ENCODE measurements at places on chromosomes 11 and 22. TPM values are rescaled to one million over a fixed set of nuclear protein-coding genes. Genes with fewer than 3 reads are reported as not detected.

- DNase-seq = no peak
These were observed at the start of gene MS4A14 for GRCh38 chr11:60396382-60396781. TSS of gene MS4A14 (plus strand) at chr11:60396459. CDS start at chr11:60396579, 120 bp downstream.

GRCh38 chr22:38657045-38657909, 839 bp downstream of the CBY1 start:
- no peak for DNase-seq

DNA sequence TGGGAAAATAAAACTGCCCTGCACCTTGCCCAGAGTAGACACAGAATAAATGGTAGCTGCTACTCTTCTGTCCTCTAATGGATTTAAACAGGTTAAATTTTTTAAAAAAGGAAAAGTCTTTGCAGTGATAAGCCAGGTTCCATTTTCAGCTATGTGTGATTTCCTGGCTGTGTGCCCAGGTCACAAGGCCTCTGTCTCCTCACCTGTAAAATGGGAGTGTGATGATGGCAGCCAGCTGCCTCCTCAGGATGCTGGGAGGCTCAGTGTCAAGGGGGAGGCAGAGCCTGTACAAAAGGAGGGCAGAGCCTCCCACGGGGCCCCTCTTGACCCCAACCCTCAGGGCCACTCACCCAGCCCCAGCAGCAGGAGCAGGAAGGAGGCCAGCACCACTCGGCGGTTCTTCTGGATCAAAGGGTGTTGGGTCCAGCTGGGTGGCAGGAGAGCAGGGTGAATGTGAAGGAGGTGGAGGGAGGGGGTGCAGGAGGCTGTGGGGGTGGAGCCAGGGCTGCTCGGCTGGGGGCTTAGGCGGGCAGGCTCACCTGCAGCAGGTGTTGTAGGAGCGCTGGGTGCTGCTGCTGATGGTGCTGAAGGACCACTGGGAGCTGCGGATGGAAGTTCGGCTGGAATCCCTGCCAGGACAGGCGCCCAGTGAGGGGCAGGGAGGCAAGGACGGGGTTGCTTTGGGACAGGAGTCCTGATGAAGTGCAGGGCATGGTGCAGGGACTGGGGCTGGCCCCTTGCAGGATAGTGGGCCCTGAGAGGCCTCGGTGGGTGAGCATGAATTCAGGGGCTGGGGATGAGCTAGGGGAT, 1.9 kb downstream of the TMEM134 start:
- DNase-seq = no peak

- DNase-seq = no peak
These were observed 68.7 kb upstream of the NECTIN1 start for GRCh38 chr11:119797736-119798135.

GRCh38 chr11:44014968-44015623, 32.7 kb upstream of the ACCSL start:
- DNase-seq = no peak

DNA sequence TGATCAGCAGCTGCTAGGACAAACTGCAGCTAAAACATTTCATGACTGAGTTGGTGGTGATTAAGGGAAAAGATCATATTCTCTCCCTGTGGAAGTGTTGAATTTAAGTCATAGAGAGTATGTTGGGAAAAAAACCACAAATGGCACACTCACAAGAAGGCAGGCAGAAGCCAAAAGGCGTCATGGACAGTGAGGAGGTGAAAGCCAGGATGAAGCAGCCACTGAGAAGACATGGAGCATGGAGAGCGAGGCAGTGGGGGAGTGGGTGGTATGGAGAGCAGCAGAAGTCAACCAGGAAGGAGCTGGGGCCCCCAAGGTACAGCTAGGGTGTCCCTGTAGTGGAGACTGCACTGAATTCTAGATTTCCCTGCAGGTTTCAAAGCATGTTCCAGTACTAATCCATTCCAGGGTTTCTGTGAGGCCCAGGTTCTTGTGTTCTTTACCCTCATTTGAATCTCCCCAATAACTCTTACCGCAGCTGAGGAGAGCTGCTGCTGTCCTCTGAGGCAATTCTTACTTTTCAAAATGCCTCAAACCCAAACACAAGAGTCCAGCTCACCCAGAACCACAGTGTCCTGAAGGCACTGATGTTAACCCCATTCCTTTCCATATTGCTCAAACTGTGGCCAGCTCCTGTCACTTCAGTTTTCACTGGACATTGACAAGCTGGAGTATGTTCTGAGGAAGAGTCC, 191.8 kb upstream of the E2F8 start:
- DNase-seq = no peak

GRCh38 chr11:75450826-75451821, 18.1 kb upstream of the KLHL35 start:
- DNase-seq = no peak

DNA sequence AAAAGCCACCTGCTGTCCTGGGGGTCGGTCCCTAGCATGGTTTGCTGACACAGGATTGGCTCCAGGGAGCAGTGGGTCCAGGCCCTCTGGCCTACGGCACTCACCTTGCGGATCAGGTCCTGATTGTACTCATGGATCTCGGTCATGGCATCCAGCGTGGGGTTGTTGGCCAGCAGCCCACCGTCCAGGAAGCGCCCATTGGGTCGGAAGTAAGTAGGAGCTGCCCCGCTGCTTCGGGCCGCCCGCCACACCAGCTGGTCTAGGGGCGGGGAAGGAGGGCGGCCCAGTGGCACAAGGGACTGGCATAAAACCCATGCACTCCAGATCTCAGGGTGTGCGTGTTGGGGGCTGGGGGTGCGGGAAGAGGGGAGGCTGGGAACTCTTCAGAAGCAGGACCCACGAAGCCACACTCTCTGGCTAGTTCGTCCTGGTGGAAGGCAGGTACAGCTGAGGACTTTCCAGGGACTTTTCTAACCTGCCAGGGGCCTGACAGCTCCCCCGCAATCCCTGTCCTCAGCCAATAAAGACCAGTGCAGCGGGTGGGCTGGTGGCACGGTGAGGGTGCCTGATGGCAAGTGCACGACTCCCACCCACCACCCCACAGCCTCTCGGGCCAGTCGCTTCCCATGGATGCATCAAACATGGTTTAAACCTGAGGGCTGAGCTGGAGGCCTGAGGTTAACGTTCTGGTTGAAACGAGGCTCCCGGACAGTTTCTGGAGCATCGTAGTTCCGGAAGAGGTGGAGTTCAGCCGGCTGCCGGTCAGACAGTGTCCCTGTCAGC, 5.1 kb upstream of the BAIAP2L2 start:
- DNase-seq = no peak

DNA sequence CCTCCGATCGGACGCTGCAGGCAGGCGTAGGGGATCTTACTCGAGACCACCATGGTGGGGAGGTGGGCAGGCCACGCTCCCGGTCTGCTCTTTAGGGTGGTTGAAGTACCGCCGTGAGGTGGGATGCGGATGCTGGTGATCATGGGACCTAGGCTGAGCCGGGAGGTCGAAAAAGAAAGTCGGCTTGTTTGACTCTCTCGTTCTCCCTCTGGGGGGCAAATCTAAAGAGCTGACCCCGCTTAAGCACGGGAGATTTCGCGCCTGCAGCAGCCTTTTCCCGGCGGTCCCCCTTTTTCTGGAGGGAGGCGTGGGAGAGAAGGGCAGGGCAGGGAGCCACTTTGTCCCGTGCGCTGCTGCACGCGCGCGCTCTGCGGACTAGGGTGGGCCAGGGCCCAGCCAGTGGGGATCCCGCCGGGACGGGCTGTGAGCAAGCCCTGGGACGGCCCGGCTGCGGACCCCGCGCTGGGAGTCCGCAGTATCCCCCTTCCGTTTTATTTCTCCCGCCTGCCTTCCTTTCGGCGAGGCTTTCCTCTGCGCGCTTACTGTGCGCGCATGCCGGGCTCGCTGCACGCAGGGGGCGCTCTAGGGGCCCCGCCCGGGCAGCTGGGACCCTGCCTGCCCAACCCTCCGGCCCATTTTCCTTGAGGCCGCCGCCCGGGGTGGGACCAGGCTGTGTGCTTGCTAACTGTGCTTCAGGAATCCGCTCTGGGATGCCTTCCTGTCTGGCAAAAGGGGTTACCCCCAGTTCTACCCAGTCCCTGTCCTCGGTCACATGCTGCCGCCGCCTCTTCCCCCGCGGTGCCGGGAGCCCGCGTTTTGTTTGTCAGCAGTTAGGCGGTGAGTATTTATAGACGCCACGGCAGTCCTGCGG, 81.0 kb downstream of the PRR5L start:
- DNase-seq = peak; percentile 55

- DNase-seq = no peak
These were observed 46.9 kb downstream of the SMIM38 start for GRCh38 chr11:69202511-69203221.

GRCh38 chr11:38680166-38680565, 2082.1 kb upstream of the RAG2 start:
- no peak for DNase-seq

GRCh38 chr22:44131989-44132685, 48.6 kb upstream of the PARVG start:
- no peak for DNase-seq

DNA sequence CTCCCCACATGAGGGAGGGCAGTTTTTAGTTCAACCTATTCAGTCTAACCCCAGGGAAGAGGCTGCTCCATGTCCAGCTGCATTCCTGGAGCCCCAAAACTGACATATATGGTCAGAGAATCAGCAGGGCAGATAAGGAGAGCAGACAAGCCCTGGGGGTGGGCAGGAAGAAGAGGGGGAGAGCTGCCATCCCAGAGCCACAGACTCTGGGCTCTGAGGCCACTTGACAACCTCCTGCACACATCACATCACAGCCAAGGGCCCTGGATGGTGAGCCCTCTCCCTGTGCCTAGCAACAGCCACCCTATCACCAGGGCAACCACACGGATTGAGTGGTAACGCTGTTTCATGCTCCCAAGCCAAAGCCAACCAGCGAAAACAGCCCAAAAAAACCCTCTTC, 3.1 kb downstream of the ARHGAP1 start:
- DNase-seq = no peak

DNA sequence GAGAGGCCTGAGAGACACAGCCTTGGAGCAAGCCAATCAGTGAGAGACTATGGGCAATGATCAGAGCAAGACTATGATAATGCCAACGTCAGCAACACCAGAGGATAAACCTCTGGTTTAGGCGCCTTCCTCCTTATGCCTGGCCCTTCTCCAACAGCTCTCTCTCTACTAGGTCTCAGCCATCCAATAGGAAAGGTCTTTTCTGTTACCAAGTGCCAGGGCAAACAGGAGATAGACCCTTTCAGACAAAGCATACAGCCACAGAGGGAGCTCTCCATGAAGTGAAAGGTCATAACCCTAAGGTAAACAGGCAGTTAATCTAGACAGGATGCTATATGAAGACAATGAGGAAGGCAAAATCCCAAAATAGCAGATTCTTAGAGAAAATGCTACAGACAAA, 9.5 kb downstream of the STK33 start:
- no peak for DNase-seq

DNA sequence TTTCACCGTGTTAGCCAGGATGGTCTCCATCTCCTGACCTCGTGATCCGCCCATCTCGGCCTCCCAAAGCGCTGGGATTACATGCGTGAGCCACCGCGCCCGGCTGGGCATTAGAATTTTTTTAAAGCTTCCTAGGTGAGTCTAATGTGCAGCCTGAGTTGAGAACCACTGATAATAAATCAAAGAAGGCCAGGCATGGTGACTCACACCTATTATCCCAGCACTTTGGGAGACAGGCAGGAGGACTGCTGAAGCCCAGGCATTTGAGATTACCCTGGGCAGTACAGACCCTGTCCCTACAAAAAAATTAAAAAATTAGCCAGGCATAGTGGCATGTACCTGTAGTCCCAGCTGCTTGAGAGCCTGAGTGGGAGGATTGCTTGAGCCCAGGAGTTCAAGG, 13.7 kb downstream of the MEI1 start:
- DNase-seq = no peak

DNA sequence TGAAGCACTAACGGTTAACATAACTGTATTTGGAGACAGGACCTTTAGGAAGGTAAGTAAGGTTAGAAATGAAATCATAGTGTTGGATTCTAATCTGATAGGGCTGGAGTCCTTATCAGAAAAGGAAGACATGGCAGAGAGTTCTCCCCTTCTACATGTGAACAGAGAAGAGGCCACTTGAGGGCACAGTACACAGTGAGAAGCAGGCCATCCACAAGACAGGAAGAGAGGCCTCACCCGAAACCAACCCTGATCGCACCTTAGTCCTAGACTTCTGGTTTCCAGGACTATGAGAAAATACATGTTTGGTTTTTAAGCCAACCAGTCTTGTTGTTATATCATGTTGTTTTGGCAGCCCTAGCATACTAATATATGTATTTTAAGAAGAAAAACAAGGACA, 170.0 kb downstream of the LRRC4C start:
- no peak for DNase-seq

Gene YIF1A
- 33.8 TPM for polyA plus RNA-seq

Gene RIC3
- polyA plus RNA-seq = 1.9 TPM

Gene CCDC87
- polyA plus RNA-seq = 0.16 TPM

Gene PYGM
- polyA plus RNA-seq = 3.9 TPM

Gene HEPACAM
- polyA plus RNA-seq = 0.15 TPM

Gene IL17RA
- polyA plus RNA-seq = 10.1 TPM

Gene SCUBE2
- polyA plus RNA-seq = 30.7 TPM

All from right lung (tissue), 10 donors.